ENCODE measurements at places on chromosomes 2 and 18.
A peak's percentile ranks its signal among the peaks of the same experiment; 100 is the strongest.

DNA sequence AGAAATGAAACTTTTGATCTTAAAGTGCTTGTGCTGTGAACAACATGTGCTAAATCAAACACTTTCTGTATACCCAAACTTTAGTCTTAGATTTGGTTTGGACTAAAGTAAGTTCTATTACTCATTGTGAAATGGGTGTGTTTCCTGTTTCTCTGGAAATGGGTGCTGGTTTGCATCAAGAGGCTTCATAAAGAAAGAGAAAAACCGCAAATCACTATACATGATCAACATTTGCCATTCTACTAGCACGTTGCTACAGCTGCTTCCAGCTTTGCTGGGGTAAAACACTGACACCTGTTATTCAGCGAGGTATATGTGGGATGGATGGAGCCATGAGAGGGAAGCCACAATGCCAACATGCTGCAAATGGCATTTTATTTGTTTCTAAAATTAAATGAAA is 547.0 kb upstream of the ACVR2A start:
- peak; percentile 89 for DNase-seq

- DNase-seq, result peak; percentile 95
Observed at GRCh38 chr2:203871371-203871983, 3.9 kb downstream of the CTLA4 start.

DNA sequence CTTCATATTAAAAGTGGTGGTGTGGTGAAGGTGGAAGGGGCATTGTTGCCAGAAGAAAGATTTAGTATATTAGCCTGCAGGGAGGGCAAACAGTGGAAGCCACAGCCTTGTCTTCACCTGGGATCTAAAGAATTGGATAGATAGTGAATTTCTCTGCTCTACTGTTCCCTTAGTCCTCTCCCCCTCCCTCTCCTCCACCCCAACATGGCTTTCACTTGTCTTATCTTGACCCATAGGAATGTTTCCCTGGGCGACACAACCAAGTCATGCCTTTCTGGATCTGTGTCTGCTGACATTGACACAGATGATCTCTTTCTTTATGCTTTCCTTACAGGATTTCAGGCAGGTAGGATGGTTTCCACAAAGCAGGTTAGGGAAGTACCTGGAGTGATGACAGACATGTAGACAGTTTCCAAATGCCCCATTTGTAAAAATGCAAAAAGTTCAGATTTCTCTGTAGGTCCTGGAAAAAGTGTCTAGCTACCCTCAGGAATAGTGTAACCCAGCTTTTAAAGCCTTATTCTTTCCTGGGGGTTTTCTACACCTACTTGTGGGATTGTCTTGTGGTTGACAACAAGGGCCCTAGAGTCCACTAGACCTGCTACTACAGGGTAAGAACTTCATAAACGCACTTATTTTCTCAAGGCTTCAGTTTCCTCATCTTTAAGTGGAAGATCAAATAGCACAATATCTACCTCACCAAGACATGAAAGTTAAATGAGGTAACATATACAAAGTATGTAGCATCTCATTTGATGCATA is 184.2 kb upstream of the SP5 start:
- DNase-seq, result no peak

DNA sequence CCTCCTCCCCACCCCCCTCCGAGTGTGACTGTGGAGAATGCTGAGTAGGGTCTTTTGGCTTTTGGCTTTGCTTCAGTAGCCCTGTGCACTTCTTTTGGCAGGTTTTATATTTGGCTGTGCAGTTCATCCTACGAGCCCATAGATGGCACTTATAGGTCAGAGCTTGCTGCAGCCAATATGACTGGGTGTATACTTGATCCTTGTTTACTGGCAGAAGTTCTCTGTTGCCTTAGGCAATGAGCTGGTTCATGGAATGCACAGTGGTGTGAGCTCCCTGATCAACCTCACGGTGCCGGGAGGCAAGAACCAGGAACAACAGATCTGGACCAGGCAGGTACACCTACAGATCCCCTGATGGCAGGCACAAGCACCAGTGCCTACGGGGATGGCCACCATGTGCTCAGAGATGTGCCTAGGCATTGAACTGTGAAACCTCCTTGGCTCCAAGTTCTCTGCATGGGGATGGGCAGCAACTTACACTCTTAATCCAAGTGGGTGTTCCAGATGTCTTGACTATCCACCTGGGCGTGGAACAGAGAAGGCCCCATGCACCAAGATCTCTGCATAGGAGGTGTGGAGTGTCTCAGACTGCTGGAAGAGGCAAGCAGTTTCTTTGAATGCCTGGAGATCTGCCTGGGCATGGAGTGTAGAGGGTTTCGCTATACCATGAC is 190.4 kb downstream of the KIAA1328 start:
- DNase-seq, result no peak

- DNase-seq, result no peak
Observed at GRCh38 chr2:178074123-178075005, 1.8 kb upstream of the PDE11A start.

GRCh38 chr2:239351687-239352086 is 49.1 kb downstream of the HDAC4 start:
- DNase-seq, result no peak

DNA sequence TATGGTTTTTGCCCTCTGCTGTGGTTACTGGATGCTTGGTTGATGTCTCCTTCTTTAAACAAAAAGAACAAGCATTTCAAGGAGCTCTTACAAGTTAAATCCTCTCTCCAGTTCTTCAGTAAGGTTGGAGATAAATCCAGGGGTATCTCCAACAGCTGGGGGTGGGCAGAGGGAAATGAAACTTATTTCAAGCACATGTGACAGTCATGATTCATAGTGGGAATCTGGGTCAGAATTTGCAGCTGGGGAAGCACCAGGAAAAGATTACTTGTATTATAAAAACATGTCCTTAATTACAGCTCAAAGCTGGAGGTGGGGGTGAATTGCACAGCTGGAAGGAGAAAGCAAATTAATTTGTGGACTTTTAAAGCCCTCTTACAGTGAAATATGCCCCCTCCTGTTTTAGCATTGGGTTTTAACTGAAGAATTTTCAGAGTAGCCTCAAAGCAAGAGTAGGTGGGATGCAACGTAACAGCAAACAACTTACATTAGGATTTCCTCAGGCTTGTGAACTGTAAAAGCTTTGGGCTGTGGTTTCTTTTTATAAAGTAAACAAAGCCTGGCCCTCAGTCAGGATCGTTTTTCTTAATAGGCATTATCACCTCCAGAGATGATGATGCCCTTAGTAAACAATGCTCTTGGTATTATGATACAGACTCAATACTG is 596.4 kb downstream of the NYAP2 start:
- no peak for DNase-seq

DNA sequence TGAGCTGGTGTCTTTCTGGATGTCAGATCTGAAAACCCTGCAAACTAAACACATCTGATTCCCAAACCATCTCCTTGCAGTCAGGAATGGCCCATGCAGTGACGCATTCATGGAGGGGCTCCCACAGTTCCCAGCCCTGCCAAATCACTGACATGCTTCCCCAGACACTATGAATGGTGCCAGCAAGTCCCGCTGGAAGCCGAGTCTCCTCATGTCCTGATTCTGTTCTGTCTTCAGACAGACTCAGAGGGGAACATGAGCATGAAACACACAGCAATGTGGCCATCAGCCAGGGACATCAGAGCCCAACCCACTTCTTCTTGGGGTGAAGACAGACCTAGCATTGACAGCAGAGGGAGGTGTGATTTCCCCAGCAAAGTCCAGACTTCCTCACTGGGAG is 83.7 kb downstream of the TTC32 start:
- no peak for DNase-seq

- no peak for DNase-seq
Observed at GRCh38 chr2:210544831-210545230, 11.6 kb upstream of the CPS1 start.

- DNase-seq, result no peak
Observed at GRCh38 chr2:223537651-223538601, 64.2 kb downstream of the SCG2 start.

GRCh38 chr2:36748166-36748565 is 51.7 kb downstream of the VIT start:
- no peak for DNase-seq
